ENCODE measurements at places on chromosomes 1 and 21.

GRCh38 chr1:18536356-18536755, 55.6 kb downstream of the KLHDC7A start:
- DNase-seq, result no peak

GRCh38 chr1:83692524-83693381, 306.2 kb downstream of the TTLL7 start:
- no peak for DNase-seq

- no peak for DNase-seq
These were observed 165.8 kb upstream of the C1orf105 start for GRCh38 chr1:172254521-172255222.

DNA sequence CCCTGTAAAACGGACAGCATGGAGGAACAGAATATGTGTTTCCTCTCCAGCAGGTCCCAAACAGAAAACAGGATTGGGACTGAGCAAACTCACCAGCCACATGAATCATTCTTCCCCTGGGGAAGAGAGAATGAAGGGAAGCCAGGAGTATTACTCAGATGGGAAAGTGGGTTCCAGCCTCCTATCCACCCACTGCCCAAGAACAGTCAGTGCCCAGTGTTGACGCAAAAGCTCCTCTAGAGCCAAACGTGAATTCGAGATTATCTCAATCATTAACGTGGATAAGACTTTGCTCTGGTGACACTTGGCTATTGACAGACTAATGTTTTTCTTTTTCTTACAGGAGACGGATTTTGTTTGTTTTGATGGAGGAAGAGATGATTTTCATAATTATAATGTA, 9.3 kb downstream of the MIA3 start:
- DNase-seq, result no peak

DNA sequence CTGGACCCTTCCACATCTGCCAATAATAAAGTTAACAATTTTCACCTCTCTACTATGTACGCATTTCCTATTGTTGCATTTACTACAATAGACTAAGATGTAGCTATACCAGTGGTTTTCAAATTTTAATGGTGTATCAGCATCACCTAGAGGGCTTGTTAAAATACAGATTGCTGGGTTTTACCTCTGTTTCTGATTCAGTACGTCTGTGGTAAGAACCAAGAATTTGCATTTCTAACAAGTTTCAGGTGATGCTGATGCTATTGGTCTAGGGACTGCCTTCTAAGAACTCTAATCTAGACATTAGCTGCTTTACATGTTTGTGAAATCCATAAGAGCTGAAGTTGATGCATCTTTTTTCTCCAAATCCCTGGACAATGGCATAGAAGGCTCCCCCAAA, 59.7 kb downstream of the ERICH3 start:
- no peak for DNase-seq

- no peak for DNase-seq
These were observed 20.4 kb downstream of the SESN2 start for GRCh38 chr1:28279721-28280120.

DNA sequence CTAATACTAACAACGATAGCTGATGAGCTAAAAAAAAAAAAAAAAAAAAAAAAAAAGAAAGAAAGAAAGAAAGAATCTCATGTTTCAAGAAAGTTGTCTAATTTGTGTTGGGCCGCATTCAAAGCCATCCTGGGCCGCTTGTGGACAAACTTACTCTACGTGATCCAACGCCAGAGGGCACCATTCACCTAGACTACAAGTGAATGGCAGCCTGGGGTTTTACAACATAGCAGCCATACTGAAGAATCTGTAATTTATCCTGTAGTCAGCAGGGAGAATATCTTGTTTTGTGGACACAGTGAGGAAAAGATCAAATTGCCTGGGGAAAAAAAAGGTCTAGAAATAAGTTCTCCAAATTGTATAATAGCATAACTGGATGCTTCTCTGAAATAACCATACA, 47.0 kb downstream of the CYP2J2 start:
- peak; percentile 12 for DNase-seq

- no peak for DNase-seq
These were observed 10.0 kb upstream of the TTC34 start for GRCh38 chr1:2811533-2811918.

GRCh38 chr1:192171123-192171522, 12.9 kb downstream of the RGS18 start:
- DNase-seq, result no peak

DNA sequence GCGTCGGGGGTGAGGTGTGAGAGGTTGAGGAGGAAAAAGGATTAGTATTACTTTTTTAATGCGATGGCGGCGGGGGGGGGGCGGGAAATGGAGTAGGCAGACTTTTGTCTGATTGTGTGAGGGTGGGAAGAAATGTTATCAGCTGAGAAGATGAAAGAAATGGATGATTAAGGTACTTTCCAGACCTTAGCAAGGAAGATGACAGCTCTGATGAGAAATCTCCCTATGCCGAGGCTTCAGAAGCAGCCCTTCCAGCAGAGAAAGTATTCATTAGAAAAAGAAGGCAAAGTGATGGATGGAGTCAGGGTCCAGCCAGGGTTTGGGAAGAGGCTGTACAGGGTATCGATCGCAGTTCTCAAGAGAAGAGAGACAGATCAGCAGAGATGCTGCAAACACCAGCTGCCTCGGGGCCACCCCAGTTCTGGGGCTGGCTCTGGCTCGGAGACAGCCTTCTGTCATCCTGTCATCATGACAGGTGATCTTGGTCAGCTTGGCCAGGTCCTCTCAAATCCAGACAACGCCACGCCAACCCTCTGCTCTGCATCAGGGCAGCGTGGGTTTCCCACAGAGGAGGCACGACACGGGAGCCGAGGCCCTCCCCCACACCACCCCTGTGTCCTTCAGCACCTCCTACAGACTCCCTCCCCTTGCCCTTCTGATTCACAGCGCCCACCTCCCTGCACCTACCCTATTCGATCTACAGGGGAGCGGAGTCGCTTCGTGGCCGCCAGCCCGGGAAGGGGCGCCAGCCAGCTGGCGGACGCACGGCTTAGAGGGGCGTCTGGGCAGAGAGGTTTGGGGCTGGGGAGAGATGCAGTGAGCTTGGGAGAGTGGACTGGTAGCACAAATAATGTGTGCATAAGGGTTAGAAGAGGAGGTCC, 674 bp upstream of the ATXN7L2 start:
- DNase-seq, result no peak

DNA sequence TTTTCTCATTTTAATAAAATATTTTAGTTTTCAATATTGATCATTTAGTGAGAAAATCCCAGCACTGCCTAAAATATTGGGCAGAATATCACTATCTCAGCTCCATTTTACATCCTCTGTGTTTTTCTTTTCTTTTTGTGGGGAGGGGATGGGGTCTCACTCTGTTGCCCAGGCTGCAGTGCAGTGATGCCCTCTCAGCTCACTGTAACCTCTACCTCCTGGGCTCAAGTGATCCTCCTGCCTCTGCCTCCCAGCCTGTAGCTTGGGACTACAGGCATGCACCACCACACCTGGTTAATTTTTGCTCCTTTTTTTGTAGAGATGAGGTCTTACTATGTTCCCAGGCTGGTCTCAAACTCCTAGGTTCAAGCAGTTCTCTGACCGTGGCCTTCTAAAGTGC, 76.1 kb downstream of the SLC25A24 start:
- no peak for DNase-seq

GRCh38 chr1:244329591-244330317, 122.0 kb downstream of the ADSS2 start:
- no peak for DNase-seq

DNA sequence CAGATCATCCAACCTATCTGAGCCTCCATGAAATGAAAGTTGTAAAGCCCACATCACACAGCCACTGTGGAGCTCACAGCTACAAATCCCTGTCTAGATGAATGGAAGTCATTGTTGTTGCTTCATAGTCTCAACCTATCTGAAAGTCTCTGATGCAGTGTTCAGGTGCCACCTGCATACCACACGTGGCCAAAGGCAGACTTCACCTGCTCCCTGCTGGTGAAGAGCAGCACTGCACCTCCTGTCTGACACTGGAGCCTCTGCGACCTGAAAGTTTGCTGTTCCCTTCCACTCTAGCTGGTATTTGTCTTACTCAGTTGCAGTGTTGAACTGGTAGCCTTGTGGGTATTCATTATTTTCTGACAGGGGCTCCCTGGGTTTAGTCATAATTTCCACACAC, 18.4 kb downstream of the LORICRIN start:
- DNase-seq, result no peak

- DNase-seq, result no peak
These were observed 228.4 kb downstream of the DAB1 start for GRCh38 chr1:57195436-57195941.

DNA sequence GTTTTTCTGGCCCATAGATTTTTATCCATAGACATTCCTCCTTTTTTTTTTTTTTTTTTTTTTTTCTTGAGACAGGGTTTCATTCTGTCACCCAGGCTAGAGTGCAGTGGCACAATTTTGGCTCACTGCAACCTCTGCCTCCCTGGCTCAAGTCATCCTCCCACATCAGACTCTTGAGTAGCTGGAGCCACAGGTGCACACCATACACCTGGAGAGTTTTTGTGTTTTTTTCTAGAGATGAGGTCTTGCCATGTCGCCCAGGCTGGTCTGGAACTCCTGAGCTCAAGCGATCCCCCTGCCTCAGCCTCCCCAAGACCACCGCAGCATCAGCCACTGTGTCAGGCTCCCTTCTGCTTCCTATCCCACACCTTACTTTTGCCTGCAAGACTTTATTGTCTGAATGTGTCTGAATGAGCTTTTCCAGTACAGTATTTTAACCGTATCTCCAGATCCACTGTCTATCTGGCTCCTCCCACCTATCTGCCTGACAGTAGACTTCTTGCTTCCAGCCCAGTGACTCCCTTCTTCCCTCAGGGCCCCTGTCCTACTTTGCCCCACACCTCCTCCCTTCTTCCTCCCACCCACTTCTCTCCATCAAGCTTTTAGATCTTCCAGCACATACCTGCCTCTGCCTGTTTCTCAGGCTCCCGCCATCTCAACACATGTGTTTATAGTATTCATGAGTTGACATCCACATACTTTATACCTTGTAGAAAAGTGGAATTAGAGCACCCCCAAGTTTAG, 6.1 kb downstream of the C1orf21 start:
- no peak for DNase-seq

DNA sequence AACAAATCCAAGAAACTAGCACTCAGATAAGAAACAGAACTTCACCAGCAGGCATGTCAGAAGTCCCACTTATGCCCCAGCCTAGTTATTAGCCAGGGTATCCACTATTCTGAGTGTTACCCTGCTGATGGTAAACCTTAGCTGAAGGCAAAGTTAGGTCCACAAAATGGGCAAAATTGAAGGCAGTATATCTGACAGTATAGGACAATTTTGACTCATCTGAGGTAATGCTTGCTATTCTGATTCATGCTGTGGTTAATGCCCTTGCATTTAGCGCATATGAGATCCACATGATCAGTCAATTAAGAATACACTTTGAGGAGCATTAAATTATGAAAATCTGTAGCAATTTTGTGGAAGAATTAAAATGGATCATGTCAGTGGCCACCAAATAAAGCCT, 15.1 kb downstream of the IFI44 start:
- DNase-seq, result no peak

DNA sequence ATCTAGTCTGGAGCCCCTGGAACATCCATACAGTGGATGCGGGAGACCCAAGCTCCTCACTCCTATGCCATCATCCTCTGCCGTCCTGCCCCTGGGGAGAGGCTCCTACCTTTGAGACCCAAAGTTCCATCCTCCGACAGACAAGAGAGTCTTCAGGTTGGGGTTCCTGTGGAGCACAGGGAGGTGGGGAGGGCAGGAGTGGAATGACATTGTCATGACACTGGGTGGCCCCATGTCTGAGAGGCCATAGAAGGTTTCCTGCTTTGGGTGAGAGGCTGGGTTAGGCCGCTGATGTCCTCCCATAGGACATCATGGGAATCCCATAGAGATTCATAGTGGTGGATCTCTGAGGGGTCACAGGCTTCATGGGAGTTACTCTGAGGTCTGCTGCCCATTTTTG, 2.0 kb downstream of the CHI3L1 start:
- no peak for DNase-seq

DNA sequence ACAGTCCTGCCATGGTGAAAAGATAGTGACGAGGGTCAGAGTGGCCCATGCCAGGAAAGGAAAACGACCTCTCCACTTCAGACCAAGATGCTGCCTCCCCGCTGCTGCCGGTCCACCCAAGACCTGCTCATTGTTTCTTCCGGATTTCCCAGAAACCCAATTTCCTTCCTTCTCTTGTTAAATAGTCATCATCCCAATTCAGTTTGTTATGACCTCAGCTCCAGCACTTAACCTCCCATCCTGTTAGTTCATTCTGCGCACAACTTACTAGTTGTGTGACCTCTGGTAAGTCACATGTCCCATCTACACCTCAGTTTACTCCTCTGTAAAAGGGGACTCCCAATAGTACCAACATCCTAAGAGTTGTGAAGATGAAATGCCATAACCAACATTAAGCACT, 29.9 kb upstream of the PPP1R15B start:
- DNase-seq, result no peak

- DNase-seq, result no peak
These were observed 8.4 kb upstream of the CCDC27 start for GRCh38 chr1:3743826-3744225.

DNA sequence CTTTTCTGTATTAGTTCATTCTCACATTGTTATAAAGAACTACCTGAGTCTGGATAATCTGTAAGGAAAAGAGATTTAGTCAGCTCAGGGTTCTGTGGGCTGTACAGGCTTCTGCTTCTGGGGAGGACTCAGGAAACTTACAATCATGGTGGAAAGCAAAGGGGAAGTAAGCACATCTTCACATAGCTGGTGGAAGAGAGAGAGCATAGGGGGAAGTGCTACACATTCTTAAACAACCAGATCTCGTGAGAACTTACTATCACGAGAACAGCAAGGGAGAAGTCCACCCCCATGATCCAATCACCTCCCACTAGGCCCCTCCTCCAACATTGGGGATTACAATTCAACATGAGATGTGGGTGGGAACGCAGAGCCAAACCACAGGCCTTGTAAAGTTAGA, 37.9 kb upstream of the AHCTF1 start:
- DNase-seq, result no peak

DNA sequence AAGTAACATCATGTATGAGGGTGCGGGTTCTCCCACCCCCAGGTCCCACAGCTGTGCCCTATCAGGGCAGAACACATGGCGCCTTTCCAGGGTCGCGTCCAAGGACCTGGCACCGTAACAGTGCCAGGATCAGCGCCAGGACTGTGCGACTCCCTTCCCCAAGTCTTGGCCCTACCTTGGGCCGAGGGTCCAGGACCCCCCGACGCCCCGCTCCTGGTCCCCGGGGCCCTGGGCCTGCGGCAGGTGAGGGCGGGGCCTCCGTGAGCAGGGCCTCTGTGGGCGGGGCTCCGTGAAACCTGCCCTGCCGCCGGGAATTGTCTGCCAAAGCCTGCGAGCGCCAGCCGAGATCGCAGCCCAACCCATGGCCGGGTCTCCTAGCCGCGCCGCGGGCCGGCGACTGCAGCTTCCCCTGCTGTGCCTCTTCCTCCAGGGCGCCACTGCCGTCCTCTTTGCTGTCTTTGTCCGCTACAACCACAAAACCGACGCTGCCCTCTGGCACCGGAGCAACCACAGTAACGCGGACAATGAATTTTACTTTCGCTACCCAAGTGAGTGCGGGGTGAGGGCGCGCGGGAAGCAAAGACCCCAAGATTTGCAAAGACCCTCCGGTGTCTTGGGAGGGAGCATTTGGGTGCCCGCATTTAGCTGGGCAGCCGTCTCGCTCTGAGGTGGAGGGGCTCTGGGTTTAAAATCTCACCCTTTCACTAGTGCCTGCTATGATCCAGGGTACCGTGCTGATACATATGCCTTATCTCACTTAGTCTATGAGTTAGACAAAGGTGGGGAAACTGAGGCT, at the start of gene RHBG:
Gene RHBG, plus strand, starts transcription at position 323 of the 796 bp plus-strand sequence. Its CDS starts 39 bp downstream, at position 362.
- DNase-seq, result no peak

GRCh38 chr1:77018761-77019160, 151.5 kb downstream of the ST6GALNAC5 start:
- DNase-seq, result no peak

- DNase-seq, result no peak
These were observed 54.2 kb downstream of the SLC37A1 start for GRCh38 chr21:42567861-42568260.

Measured in stimulated activated CD8-positive, alpha-beta memory T cell treated with anti-CD3 and anti-CD28 coated beads, Interleukin-2, amount 100 ng/mL, for 48 hours (primary cell).